ENCODE measurements at places on chromosomes 7 and 10. TPM values are rescaled to one million over a fixed set of nuclear protein-coding genes. Genes with fewer than 3 reads are reported as not detected.

Gene NPY4R2
- not detected for total RNA-seq

Gene IGFBP3
- 0.99 TPM for total RNA-seq

Gene PGAM1
- 98.8 TPM for total RNA-seq

Gene HPSE2
- total RNA-seq: not detected

Gene VPS37D
- 0.64 TPM for total RNA-seq

Gene SPACDR
- 3.7 TPM for total RNA-seq

Gene IQUB
- total RNA-seq: not detected

Gene LHFPL3
- not detected for total RNA-seq

Gene EBLN1
- total RNA-seq: not detected

Gene HOXA9
- total RNA-seq: 1.1 TPM

Gene FFAR4
- total RNA-seq: not detected

Gene ITIH2
- total RNA-seq: not detected

Gene RAMP3
- total RNA-seq: not detected

Gene CEP55
- total RNA-seq: 4.6 TPM

Gene OR6B1
- not detected for total RNA-seq

Gene AZGP1
- total RNA-seq: not detected

Gene FZD1
- 0.10 TPM for total RNA-seq

Gene ANKRD61
- total RNA-seq: not detected

Gene HOXA4
- total RNA-seq: not detected

Gene TBX20
- total RNA-seq: 1.5 TPM

Gene SLC26A5
- total RNA-seq: not detected

Gene GJC3
- 0.35 TPM for total RNA-seq

Gene LRMDA
- 0.10 TPM for total RNA-seq

Gene ANKRD2
- not detected for total RNA-seq

Measured in CD4-positive, CD25-positive, alpha-beta regulatory T cell (primary cell).